WTC11 (cell line): ENCODE measurements at places on chromosomes 2 and 18.

GRCh38 chr2:240960971-240961876, 37.2 kb upstream of the SNED1 start:
- DNase-seq: no peak

DNA sequence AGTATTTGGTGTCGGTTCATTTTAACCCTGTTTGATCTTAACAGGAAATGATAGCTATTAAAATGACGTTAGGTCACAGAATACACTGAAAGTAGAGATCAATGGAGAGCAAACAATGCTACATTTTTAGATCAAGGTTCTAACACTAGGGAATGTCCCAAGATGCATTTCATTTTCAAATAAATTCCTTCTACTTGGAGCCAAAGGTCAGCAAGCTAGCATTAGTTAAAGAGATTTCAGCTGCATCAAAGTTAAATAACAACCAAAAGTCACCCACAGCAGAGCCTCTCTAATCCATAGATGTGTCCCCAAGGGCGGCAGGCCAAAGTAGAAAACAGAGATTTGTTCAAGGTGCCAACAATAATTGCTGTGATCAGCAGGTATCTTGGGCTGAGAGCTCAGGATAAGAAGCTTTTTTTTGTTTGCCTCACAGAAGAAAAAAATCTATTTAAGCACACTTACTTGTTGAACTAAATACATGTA, 1233.6 kb upstream of the TMEFF2 start:
- no peak for DNase-seq

DNA sequence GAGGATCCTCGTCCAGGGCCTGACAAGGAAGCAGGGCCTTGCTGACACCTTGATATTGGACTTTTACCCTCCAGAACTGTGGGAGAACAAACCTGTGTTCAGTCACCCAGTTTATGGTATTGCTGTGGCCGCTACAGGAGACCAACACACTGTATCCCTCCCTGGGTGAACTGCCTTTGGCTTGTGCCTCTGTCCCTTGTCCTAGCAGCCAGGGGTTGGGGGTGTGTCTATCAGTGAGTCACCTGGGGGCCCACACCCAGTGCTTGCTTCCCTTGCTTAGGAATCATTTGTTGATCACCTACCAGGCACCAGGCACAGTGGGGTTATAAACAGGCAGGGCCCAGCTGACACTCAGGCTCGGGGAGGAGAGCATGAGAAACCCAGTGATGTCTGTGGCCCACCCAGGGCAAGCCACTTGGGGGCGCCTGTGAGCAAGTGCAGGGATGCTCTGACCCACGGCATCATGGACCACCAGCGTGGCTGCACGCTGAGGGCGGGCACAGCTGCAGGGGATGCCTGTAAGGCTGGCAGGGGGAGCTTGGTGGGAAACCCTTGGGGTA, 17.1 kb downstream of the TMEM185B start:
- DNase-seq: peak; percentile 85

- no peak for DNase-seq
Measured at GRCh38 chr2:161578998-161579397, 45.2 kb upstream of the SLC4A10 start.

- DNase-seq: no peak
Measured at GRCh38 chr2:169066897-169067296, 2.5 kb upstream of the DHRS9 start.

- DNase-seq: no peak
Measured at GRCh38 chr18:48583573-48583972, 44.7 kb downstream of the CTIF start.

DNA sequence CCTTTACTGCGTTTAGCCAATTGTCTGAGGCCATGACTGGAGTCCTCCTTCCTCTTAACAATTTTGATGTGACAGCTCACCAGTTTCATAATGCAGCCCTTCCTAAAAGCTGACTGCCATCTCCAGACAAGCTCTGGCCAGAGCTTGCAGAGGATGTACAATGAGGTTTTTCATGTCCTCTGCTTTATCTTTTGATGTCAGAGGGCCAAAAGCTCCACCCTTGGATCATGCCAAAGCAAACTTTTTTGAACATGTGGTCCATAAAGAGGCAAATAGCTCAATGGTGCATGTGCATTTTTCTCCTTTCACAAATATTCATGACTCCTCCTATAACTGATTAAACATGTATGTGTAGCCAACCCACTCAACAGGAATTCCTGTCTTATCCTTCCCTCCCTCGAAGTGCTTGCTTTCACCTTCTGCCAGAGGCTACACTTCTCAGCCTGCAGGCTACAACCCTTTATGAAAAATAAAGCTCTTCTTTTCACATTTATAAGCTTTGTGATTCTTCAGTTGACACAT, 266.2 kb downstream of the FBXO15 start:
- DNase-seq: no peak

DNA sequence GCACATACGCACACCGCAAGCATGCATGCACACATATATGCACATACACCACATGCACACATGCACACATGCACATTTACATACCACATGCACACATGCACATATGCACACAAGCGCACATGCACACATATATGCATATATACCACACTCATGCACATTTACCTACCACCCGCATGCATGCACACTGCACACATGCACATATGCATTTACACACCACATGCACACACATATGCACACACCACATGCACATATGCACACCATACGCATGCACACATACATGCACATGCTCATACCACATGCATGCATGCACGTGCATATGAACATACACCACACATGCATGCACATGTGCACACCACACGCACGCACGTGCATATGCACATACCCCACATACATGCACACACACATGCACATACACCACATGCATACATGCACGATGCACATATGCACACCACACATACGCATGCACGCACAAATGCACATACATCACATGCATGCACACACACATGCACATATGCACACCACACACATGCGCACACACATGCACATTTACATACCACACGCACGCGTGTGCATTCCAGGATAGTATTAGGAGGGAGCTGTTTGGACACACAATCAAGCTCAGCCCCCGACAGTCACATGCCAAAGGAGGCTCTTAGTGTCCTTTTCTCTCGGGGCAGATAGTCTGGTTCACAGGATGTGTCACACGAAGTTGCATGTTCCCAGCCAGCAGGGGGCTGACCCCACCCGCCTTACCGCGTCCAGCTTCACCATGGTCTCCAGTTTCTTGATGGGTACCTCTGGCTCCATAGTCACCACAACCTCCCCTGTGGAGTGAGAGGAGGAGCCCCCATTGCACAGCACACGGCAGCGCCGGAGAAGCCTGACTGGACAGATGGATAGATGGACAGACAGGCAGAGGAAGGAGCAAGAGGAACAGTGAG, 5.9 kb downstream of the OTOF start:
- no peak for DNase-seq

DNA sequence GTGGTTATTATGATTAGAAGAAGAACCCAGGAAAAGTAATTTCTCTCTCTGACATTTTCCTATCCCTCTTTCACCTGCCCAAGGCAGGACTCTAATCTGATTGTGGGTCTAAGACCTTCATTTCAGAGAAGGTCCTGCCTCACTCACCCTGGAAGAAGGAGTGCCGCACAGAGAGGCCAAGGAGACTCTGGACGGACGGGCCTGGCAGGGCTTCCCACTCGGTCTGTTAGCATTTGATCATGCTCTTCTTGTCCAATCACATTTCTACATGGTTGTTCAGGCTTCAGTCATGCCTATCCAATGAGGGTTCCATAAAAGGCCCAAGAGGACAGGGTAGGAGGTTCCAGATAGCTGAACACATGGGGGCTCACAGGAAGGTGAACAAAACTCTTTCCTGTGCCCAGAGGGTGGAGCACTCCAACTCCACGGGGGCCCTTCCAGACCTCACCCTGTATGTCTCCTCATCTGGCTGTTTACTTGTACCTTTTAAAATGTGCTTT, 27.0 kb downstream of the ZNF892 start:
- no peak for DNase-seq
